ENCODE measurements at places on chromosomes 5 and 9.

- DNase-seq, result no peak
Measured at GRCh38 chr5:9037048-9037447, 508.8 kb downstream of the SEMA5A start.

GRCh38 chr5:169705322-169705721, 68.2 kb downstream of the DOCK2 start:
- no peak for DNase-seq

- DNase-seq, result no peak
Measured at GRCh38 chr5:151298063-151298855, 5.3 kb downstream of the SLC36A3 start.

GRCh38 chr5:92455011-92455410, 1071.9 kb upstream of the ARRDC3 start:
- DNase-seq, result no peak

- no peak for DNase-seq
Measured at GRCh38 chr5:141657937-141658545, 6.8 kb upstream of the FCHSD1 start.

DNA sequence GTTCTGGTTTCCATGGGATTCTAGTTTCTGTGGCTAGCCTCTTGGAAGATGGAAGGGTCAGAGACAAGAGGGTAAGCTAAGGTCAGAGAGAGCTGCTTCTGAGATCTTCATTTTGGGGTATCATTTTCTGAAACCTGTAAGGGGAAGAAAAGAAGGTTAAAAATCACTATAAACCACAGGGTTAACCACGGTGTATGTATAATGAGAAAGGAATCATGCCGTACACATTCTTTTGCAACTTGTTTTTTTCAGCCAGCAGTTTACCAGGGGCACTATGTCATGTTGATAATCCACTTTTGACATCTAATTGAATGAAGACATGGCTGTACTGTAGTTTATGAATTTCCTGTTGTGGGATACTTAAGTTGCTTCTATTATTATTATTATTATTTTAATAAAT, 164.4 kb downstream of the FOCAD start:
- DNase-seq, result no peak

- no peak for DNase-seq
Measured at GRCh38 chr9:117245175-117245829, 169.6 kb downstream of the ASTN2 start.

GRCh38 chr9:94135222-94135621, 51.0 kb downstream of the PTPDC1 start:
- DNase-seq, result no peak

DNA sequence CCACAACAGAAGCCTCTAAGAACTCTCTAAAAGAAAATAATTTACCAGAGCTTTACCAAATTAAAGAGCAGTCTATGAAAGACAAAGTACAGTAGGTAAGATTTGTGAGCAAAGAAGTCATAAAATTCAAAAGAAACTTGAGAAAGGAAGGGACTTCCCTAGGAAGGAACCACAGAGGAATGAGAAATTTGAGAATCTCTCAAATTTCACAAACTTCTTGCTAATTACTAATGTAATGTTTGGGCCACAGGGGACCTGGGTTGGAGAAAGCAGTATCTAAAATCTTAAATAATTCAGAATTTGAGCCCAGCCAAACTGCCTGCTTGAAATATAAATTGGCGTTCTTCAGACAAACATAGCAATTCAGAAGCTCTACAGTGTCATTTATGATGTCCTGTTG, 225.0 kb upstream of the PRR16 start:
- no peak for DNase-seq

DNA sequence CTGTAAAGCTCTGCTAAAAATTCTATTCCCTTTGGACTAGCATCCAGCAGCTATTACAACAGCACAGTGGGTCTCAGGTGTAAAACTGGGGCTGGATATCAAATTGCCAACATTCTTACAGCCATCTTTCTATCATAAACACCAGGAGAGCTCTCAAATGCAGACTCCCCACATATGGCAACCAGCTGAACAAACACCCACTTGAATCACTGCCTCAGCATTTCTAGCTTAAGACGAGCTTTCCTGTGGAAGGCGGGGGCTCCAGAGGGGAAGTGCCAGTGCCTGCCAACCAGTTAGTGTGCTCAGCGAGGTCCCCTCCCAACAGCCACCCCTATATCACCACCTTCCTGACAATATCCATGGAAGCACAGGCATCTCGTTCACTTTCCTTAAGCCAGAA, 62.2 kb downstream of the IPPK start:
- DNase-seq, result peak; percentile 55

DNA sequence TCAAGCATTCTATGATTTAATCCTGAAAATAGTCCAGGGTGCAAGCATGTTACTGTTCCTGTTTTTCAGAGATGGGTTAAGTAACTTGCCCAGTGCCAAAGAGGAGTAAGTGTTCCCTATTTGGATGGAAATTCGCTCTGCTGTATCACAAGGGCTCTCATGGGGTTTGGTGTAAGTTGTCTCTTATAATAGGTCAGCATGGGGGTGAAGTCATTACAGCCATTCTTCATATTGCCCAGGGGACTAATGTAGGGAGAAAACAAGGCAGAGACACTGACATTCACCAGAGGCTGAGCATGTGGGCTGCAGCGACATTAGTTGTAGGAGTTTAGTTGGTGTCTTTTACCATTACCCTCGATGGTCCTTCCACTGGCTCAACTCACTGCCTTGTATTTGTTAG, 142.1 kb upstream of the GLRA1 start:
- DNase-seq, result no peak

- DNase-seq, result no peak
Measured at GRCh38 chr9:74742792-74743730, 144.7 kb downstream of the TRPM6 start.

DNA sequence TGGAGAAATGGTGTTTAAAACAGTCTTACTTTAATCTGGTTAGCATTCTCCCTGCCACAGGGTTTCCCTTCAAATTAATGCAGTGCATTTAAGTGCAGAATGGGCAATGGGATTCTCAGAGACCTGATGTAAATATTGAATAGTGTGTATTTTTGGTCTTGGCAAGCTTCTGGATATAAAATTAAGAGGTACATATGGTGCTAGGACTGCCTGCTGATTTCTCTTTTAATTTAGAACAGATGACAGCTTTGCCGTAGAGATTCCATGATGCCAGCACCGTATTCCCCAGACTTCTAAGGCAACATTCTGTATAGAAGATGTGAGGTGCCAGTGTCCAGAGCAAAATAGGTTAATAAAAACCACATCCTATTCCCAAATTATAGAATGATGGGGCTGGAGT, 1.9 kb downstream of the MTAP start:
- no peak for DNase-seq

DNA sequence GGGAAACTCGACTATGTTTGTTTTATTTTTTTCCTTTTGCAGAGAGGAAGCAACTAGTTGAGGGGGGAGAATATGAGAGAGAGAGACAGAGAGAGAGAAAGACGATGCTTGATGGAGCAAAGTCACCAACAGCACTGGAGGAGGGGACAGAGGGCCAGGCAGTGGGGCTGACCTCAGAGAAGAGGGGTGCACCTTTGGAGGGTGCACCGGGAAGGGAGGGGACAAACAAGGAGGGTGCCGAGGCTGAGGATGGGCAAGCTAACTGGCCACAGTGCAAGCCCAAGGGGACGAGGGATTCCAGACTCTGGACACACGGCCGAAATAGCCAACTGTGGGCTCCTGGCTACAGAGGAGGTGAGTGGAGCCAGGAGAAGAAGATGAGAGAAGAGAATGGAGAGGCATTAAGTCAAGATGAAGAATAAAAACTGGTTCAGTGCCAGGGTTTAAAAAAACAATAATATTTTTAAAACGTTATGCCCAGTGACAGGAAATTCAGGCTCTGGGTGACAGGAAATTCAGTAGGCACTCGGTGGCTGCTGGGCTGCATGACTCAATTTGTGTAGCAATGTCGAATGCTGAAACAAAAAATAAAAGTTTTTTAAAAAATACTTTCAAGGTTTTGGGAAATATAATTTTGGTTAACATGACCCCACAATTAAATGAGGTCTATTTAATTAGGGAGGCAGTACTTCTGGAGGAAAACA, 13.3 kb upstream of the GLRX start:
- no peak for DNase-seq

DNA sequence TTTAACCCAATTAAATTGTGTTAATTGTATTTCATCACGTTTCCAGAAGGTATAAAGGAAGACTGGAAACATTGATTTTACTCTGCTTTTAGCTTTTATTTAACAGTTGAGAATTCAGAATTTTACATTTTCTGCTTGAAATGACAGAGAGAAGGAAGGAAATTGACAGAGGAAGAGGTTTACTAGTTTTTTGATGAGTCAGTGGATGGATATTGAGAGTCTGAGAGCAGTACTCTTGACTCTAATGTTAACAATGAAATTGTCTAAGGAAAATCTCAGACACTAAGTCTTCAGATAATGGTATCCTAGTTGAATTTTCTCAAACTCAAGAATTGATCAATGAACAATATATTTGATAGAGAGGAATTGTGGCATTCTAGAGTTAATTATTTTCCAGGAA, 60.6 kb downstream of the IPO11 start:
- no peak for DNase-seq

- no peak for DNase-seq
Measured at GRCh38 chr9:111603041-111603440, 3.6 kb upstream of the PTGR1 start.

- DNase-seq, result no peak
Measured at GRCh38 chr5:80192507-80193241, 63.2 kb downstream of the SERINC5 start.

- DNase-seq, result no peak
Measured at GRCh38 chr5:127320032-127320965, 29.7 kb downstream of the MEGF10 start.

GRCh38 chr9:110776221-110776620, 107.6 kb downstream of the MUSK start:
- DNase-seq, result no peak

- no peak for DNase-seq
Measured at GRCh38 chr9:95516734-95517558, at the start of gene PTCH1. Gene PTCH1 (minus strand): TSS chr9:95516971.

DNA sequence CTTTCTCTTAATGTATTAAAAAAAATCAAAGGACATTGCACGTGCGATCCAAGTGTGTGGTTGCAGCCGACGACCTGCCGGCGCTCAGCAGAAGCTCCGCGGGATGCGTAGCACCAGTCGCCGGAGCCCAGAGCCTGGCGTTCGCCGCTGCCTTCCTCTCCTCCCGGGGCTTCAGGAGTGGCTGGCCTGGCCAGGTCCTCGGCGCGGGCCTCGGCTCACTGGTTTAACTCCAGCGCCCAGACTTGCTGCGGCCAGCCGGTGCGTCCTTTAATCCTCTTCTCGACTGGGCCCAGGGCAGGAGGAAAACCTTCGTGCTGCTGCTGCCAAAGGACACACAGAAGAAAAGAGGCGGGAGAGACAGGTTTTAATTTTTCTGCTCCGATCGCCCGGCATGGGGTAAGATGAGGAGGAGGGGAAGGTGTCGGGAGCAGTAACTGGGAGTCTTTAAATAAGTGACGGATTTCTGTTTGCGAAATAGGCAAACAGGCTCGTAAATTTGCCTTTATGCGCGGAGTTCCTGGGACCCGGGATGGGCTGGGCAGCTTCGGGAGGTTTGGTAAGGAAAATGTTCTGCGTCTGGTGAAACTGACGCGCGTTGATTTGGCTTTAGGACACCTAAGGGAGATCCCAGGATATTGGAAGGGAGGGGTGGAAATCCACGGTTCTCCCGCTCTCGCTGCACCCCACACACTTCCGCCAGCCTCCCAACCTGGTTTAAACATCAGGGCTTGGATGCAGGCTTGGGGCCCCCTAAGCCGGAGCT, 2.3 kb downstream of the HAND1 start:
- DNase-seq, result no peak

- DNase-seq, result no peak
Measured at GRCh38 chr5:43301653-43302091, 11.5 kb downstream of the HMGCS1 start.

GRCh38 chr5:10863763-10864383, 102.8 kb upstream of the DAP start:
- DNase-seq, result no peak

GRCh38 chr9:87285183-87285850, 212.3 kb upstream of the DAPK1 start:
- no peak for DNase-seq

DNA sequence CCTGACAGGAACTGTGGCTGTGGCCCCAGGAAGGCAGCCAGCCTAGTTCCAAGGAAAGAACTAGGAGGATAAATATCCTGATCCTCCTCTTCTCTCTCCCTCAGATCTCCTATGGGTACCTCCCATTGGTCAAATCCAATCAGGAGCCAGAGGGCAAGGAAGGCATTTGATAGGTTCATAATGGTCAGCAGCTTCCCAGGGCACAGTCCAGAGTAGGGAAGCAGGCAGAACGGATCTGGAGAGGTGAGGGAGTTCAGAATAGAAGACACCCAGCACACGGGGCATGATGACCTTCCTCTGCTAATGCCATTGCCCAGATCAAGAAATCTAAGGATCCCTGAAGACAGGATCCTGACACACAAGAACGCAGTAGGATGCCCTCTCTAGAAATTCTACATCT, 8.6 kb downstream of the ABLIM3 start:
- DNase-seq, result no peak

DNA sequence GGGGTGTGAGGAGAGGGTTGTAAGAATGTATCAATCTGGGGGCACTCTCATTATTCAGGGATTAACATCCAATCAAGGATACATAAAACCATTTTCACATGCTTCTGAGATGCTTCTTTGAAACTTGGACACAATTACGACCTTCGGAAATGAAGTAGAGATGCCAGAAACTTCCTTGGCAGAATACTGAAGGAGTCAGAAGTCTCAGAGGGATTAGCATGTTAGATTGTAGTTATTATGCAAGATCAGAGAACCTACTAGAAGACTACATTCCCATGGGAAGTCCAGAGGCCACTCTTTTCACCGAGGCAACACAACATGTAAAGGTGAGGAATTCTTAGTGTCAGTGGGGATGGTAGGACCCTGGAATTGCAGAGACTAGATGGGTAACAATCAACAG, 5.1 kb upstream of the SLC22A4 start:
- no peak for DNase-seq

GRCh38 chr9:131714821-131715220, 25.1 kb downstream of the RAPGEF1 start:
- DNase-seq, result no peak

DNA sequence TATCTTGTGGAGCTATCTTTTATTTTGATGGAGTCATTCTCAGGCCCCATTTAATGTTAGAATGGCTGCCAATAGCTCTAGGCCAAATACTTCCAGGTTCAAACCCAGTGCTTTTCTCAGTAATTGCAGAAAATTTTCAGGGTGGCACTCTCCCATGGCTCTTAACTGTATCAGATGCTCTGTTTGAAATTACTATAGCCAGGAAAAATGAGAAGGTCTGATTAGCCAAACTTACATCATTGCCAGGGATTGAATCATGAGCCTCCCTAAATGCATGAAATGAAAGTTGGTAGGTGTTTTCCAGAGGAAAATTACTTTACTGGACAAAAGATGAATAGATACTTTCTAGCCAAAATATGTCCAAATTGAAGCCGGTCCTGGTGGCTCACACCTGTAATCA, 404.8 kb downstream of the MAT2B start:
- no peak for DNase-seq

- DNase-seq, result no peak
Measured at GRCh38 chr5:171898386-171898785, 108.1 kb downstream of the FBXW11 start.

DNA sequence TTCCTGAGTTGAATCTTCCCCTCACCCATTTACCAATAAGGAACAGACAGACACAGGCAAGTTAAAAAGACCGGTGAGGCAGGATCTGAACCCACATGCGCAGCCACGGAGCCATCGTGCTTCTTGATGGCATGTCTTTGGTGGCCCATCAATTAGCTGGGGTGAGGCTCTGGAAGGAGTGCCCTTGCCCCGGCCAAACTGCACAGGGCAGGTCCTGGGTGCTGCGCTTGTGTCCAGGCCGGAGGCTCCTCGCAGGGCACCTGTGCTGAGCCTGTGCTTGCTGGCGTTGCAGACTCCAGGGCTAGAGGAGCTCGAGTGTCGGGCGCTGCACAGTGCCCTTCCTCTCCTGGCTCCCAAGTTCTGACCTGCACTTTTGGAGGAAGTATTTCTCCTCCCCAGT, 66.4 kb downstream of the PSMB7 start:
- DNase-seq, result no peak

All from NCI-H2081 treated with DMSO at 0.1 percent for 48 hours (cell line).